ENCODE measurements at places on chromosomes 7 and 10.

GRCh38 chr7:40211276-40212003, 76.6 kb downstream of the SUGCT start:
- H3K36me3 ChIP-seq, result no peaks in the 10 kb centered on the region
- no peak overlapping the region for H3K4me3 ChIP-seq
- ATAC-seq, result no peak
- no peaks in the 10 kb centered on the region for H3K4me1 ChIP-seq
- H3K27me3 ChIP-seq, result no peaks in the 10 kb centered on the region
- H3K27ac ChIP-seq, result no peak overlapping the region

GRCh38 chr10:91901784-91902677, 7.3 kb downstream of the FGFBP3 start:
- peaks cover 15% of the 10 kb centered on the region for H3K4me1 ChIP-seq
- peak; percentile 100 for ATAC-seq
- H3K27me3 ChIP-seq, result peaks cover 10% of the 10 kb centered on the region

- no peak for ATAC-seq
- H3K27me3 ChIP-seq, result peaks cover 34% of the 10 kb centered on the region
- H3K36me3 ChIP-seq, result no peaks in the 10 kb centered on the region
- no peak overlapping the region for H3K27ac ChIP-seq
- H3K4me3 ChIP-seq, result no peak overlapping the region
Observed at GRCh38 chr7:3304131-3304530, 3.1 kb downstream of the SDK1 start.

DNA sequence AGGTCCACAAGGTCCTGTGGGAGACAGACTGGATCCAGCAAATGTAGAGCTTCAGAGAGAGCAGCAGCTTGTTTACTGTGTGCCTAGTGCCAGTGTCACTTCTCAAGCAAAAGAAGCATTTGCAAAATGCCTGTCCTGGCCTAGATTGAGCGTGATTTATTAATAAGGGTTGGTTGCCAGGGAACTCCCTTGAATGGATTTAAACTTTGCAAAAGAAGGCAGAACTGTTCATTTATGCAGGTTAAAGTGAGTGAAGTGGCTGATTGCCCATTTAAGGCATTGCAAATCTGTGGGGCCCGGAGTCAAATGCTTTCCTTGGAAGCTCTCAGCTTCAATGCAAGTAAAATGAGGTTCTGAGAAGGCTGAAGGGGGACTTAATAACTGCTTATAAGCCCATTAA, 71.3 kb downstream of the CDHR3 start:
- H3K27me3 ChIP-seq, result no peaks in the 10 kb centered on the region
- no peak overlapping the region for H3K4me3 ChIP-seq
- H3K4me1 ChIP-seq, result peaks cover 3% of the 10 kb centered on the region

GRCh38 chr7:51035716-51036115, 253.0 kb upstream of the GRB10 start:
- peaks cover 10% of the 10 kb centered on the region for H3K27me3 ChIP-seq
- H3K36me3 ChIP-seq, result no peaks in the 10 kb centered on the region
- no peak overlapping the region for H3K4me3 ChIP-seq
- no peak for ATAC-seq

- H3K27me3 ChIP-seq, result peaks cover 19% of the 10 kb centered on the region
- no peaks in the 10 kb centered on the region for H3K4me1 ChIP-seq
- no peak overlapping the region for H3K27ac ChIP-seq
- H3K4me3 ChIP-seq, result no peak overlapping the region
- H3K36me3 ChIP-seq, result no peaks in the 10 kb centered on the region
Observed at GRCh38 chr7:23438171-23438570, 32.1 kb downstream of the IGF2BP3 start.

DNA sequence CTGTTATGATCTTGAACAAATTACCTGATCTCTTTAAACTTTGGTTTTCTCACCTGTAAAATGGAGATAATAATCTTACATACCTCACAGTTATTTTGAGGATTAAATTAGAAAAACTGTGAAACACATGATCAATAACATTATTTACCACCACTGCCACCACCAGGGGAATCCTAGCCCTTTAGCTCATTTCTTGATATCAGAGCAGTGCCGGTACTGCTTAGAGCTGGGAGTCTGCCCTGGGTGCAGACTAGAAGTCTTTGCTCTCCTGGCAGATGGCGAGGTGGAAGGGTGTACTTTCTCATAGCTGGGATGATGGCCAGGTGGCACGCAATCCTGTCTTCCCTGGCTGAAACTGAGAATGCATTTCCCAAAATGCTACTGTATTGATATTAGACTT, 12.7 kb upstream of the EFCAB10 start:
- no peaks in the 10 kb centered on the region for H3K36me3 ChIP-seq
- ATAC-seq, result no peak
- peaks cover 5% of the 10 kb centered on the region for H3K4me1 ChIP-seq
- H3K27ac ChIP-seq, result no peak overlapping the region

DNA sequence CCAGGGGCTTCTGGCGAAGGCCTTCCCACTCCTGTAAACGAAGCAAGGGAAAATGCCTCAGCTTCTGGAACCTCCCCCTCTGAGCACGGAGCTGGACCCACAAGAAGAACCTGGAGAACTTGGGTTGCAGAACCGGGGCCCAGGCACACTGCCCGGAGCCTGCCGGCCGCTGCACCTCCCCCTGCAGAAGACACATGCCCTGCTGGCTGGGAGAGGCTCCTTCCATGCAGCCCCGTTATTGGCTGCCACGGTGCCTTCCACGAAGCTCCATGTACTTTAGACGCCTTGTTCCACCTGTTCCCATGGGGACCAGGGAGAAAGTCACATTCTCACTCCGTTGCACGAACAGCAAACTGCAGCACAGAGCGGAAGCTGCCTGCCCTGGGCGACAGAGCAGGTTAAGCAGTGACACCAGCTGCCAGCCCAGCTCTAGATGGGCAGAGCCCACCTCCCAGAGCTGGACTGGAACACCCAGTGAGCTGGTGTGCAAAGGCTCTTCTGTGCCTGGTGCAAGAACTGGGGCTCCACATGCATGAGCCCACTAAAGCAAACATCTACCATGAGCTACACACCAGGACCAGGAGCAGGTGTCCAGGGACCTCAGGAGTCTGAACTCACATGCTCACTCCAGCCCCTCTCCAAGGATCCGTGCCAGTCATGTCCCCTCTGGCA, 70.1 kb downstream of the TNS3 start:
- H3K27ac ChIP-seq, result no peak overlapping the region
- no peaks in the 10 kb centered on the region for H3K4me1 ChIP-seq
- H3K36me3 ChIP-seq, result no peaks in the 10 kb centered on the region
- H3K4me3 ChIP-seq, result no peak overlapping the region
- H3K27me3 ChIP-seq, result no peaks in the 10 kb centered on the region

GRCh38 chr10:6721964-6722615, 142.0 kb upstream of the PRKCQ start:
- H3K4me1 ChIP-seq, result no peaks in the 10 kb centered on the region
- H3K36me3 ChIP-seq, result no peaks in the 10 kb centered on the region
- no peak overlapping the region for H3K4me3 ChIP-seq
- peaks cover 57% of the 10 kb centered on the region for H3K27me3 ChIP-seq
- H3K27ac ChIP-seq, result no peak overlapping the region

- H3K27me3 ChIP-seq, result peaks cover 18% of the 10 kb centered on the region
- H3K36me3 ChIP-seq, result no peaks in the 10 kb centered on the region
- H3K4me3 ChIP-seq, result no peak overlapping the region
- ATAC-seq, result no peak
- no peaks in the 10 kb centered on the region for H3K4me1 ChIP-seq
- H3K27ac ChIP-seq, result no peak overlapping the region
Observed at GRCh38 chr10:51522858-51523257, 176.5 kb downstream of the CSTF2T start.

- H3K27me3 ChIP-seq, result no peaks in the 10 kb centered on the region
- no peak for ATAC-seq
- H3K4me1 ChIP-seq, result peaks cover 12% of the 10 kb centered on the region
Observed at GRCh38 chr7:77537778-77538280, 734 bp downstream of the PTPN12 start.

All from activated T-helper 17 cell treated with anti-CD3 and anti-CD28 coated beads, Interleukin-2, amount 50 U/mL, for 72 hours (primary cell).